ENCODE measurements at places on chromosomes 11 and 22.
A peak's percentile ranks its signal among the peaks of the same experiment; 100 is the strongest.

DNA sequence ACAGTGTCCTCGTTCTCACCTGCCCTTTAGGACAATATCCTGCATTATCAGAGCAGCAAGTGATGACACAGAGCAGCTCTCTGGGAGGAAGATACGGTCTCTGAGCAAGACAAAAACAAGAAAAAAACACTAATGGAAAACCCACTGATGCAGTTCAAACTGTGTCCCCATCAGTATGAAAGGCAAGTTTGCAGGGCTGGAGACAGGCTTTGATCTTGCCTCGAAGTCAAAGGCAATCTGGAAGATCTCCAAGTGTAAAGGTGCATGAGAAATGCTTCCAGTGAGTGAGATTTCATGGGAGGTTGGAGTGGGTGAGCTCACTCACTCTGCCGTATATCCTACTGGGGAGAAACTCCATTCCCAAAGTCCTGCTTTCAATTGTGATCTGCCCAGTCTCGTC is 157.5 kb downstream of the KIRREL3 start:
- no peak for DNase-seq

- no peak for DNase-seq
Observed at GRCh38 chr11:72962717-72963116, 148.5 kb downstream of the ATG16L2 start.

- peak; percentile 18 for DNase-seq
Observed at GRCh38 chr22:36986242-36986821, 32.9 kb downstream of the TST start.

DNA sequence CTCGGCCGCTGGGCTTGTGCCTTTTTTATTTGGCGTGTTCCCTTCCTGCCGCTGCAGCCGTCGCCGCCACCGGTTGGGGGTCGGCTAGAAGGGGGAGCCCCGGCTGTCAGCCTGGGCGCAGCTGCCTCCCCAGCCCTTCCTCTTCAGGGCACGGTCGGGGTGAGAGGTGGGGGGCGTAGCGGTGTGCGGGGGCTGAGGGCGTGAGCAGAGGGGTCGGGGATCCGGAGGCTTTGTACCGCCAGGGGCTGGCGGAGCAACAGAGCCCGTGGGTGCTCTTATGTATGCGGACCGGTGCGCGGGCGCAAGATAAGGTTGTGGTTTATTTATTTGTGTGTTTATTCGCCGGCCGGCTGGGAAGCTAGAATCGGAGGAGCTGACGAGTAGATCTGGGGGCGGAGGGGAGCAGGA is 477 bp downstream of the ZBTB16 start:
- DNase-seq: peak; percentile 61

GRCh38 chr11:94147433-94147845 is 18.8 kb downstream of the PANX1 start:
- peak; percentile 9 for DNase-seq

DNA sequence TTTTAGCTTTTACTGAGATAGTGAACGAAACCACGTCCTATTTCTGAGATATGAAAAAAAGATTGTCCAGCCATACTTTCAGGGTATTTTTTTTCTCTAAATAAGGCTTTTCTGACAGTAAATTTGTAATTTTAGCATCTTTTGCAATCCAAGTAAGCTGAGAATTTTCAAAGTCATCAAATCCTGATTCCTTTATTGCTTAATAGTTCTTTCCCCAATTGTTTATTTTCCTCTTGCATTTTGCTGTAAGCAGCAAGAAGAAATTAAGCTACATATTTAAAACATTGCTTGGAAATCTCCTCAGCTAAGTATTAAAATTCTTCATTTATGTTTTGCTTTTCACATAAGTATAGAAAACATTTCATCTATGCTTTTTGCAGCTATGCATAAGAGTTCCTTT is 493.3 kb upstream of the CCDC179 start:
- no peak for DNase-seq

- DNase-seq: no peak
Observed at GRCh38 chr11:113243696-113244095, 70.7 kb upstream of the TTC12 start.

- DNase-seq: no peak
Observed at GRCh38 chr11:83574519-83574918, 288.4 kb upstream of the CCDC90B start.

DNA sequence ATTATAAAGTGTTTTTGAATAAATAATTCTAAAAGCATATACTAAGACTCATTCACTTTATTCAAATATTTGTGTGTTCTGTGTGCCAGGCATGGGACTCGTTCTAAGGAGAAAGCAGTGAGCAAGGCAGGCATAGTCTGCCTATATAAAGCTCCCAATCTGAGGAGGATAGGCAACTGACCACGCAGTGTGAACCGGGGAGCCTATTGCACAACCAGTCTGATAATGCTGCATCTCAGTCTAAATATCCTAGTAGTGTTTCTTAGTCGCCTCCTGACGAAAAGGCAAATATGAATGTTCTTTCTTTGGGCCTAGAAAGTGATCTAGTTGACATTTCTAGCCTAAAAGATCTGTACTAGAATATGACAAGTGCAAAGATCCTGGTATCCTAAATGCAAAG is 98.3 kb downstream of the C11orf65 start:
- DNase-seq: no peak

DNA sequence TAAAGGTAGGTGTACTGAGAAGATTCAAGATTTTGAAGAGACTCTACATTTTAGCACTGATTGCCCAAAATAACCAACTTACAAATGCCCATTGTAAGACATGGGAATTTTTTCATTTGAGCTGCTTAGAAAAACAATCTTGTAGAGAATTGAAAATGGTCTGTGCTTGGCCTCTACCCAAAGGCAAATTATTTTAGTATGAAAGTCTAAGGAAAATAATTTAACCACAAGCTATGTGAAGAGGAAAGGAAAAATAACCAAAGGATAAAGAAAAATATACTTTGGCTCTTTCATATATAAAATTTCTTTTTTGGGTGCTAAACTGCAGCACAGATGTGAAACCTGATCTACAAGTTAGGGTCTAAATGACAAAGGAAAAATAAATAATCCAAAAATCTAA is 54.9 kb downstream of the ME3 start:
- no peak for DNase-seq

GRCh38 chr22:46649141-46650077 is 29.2 kb downstream of the GRAMD4 start:
- DNase-seq: no peak

GRCh38 chr11:102268083-102268984 is 49.0 kb upstream of the BIRC3 start:
- peak; percentile 79 for DNase-seq

DNA sequence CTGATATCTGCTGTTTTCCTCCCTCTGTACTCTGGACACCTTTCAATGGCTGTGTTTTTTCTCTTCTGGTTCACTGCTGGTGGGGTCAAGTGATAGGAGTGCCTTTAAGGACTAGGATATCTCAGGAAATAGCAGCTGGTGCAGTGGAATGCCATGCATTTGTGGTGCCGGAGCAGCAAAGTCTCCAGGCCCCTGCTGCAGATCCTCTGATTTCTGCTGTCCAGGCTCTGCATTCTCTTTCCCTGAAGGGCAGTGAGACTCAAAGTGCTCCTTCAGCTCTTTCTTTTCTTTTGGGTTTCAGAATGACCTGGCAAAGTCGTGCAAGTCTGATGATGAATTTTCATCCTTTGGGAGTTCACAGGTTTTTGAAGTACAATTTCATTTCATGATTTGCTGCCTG is 774.3 kb downstream of the FAM181B start:
- no peak for DNase-seq

GRCh38 chr11:6077723-6078122 is 29.8 kb upstream of the OR56B4 start:
- no peak for DNase-seq

GRCh38 chr11:108592591-108593213 is 866 bp downstream of the EXPH5 start:
- peak; percentile 16 for DNase-seq

GRCh38 chr11:129387434-129387833 is 11.8 kb downstream of the BARX2 start:
- DNase-seq: no peak

- DNase-seq: no peak
Observed at GRCh38 chr11:1511937-1512496, 25.4 kb upstream of the MOB2 start.

DNA sequence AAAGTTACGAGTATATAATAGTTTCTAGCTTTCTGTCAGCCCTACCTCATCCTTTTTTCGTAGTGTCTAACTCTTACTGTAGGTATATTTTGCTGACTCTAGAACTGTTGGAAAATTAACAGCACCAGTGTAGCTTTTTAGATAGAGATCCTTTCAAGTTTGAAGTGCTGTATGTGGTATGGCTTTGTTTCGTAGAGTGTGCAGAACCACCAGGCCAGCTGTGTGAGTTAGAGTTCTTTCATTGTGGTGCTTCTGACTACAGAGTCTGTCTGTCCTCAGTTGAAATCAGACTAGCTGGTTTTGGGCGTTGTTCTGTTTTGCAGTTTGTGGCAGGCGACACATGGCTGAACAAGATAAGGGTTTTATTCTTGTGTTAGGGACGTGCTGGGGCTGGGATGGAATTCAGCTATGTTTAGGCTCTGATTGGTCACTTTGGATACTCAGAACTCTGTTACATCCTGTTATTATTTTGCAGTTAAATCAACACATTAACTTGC is 3.2 kb downstream of the ARHGEF12 start:
- no peak for DNase-seq

DNA sequence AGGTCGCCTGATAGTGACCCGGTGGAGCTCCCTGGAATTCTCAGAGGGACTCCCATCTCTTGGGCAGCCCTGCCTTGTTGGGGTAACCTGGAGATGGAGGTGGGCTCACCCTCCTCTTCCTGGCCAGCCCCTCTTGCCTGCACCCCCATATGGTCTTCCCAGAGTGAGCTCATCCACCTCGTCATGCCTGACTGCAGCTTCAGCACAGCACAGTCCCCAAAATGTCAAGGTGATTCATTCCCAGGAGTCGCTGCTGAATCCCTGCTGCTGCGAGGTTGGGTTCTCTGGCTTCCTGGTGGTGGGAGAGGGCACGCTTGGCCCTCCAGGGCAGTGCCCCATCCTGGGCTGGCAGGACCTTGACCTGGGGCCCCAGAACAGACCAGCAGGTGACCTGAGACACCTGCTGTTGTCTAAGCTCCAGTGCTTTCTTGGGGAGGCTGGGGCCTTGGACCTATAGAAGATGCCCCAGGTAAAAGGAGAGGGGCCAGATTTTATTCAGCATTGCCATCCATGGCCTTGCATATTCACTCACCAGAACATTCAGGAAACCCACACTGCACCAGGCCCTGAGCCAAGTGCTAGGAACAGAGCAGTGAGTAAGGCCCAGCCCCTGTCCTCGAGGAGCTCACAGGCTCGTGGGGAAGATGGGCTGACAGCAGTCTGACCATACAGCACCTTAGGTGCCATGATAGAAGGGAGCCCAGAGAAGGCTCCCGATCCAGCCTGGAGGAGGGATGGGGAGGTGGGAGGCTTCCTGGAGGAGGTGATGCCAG is 72.9 kb downstream of the CACNA1I start:
- DNase-seq: no peak

- no peak for DNase-seq
Observed at GRCh38 chr11:123480290-123480815, 50.3 kb downstream of the GRAMD1B start.

DNA sequence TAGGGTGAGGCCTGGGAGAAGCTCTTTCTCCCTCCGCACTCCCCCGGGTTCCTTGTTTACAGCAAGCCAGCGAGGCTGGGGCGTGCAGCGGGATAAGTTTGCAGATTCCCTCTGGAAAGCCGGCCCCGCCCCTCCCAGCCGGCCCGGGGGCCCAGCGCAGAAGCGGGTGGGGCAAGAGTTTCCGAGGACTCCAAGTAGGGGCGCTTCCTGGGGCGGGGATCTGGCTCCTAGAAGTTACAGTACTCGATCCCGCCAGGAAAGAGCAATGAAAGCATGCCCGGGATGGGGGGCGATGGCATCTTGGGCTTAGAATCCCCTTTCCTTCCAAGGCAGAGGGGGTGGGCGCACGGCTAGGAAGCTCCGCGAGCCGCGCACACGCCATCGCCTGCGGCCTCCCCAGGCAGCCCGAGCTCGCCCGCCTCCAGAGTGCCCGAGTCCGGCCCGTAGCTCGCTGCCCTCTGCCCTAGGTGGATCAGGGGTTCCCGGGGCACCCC is 385 bp downstream of the TST start:
- DNase-seq: no peak

GRCh38 chr11:11502263-11502861 is 119.4 kb downstream of the GALNT18 start:
- no peak for DNase-seq

DNA sequence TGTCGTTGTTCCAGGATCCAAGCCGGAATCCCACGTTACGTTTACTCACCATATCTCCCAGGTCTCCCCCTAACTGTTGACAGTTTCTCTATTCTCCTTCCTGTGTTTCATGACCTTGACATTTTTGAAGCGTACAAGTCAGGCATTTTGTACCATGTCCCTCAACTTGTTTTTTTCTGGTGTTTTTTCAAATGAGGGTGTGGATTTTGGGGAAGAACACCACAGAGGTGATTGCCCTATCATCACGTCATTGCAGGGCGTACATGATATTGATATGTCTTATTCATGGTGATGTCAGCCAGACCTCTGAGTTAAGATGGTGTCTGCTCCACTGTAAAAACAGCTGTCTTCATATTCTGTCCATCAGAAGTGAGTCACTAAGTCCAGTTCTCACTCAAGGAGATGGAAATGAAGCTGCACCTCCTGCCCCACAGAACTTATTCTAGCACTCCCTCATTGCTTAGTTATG is 28.3 kb upstream of the SOX10 start:
- no peak for DNase-seq

GRCh38 chr11:114257621-114258558 is 38.3 kb upstream of the NNMT start:
- DNase-seq: no peak

- DNase-seq: no peak
Observed at GRCh38 chr11:79100093-79100910, 340.5 kb downstream of the TENM4 start.

DNA sequence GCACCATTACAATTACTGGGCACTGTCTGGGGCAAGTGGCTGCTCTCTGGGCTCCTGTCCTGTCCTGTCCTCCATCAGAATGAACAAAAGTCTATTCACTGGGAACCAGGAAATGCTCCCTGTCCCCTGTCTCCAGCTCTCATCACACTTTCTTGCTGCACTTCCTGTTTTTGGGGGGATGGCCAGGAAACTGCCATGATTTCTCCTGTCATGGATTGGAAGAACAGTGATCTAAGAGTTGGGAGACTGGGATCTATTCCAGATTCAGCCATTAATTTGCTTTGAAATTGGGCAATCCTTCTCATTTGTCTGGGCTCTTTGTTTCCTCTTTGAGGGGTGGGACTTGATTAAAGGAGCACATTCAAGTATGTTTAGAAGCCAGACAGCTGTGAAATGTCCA is 61.4 kb upstream of the KIRREL3 start:
- DNase-seq: no peak
